GM12878 (cell line): ENCODE measurements at places on chromosomes 5 and 9.

GRCh38 chr5:102830241-102830640, 75.1 kb downstream of the PAM start:
- no peak for DNase-seq

- no peak for DNase-seq
Measured at GRCh38 chr5:23411994-23412393, 95.4 kb upstream of the PRDM9 start.

DNA sequence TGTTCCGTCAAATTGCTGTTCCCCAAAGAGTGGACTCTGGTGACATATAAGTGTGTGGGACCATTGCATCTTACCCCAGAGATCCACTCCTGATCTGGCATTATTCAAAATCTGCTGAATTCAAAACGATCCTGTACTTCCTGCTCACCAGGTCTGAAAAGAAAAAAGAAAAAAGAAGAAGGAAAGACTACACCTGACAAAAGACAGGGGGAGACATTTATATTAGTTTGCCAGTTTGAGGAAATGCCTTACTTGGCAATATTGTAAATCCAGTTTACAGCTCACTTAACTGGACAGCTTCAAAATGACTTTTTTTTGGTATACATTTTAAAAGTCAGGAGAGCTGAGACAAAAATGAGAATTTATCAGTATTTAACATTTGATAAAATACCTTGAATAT, 15.0 kb upstream of the GRHPR start:
- DNase-seq, result no peak

DNA sequence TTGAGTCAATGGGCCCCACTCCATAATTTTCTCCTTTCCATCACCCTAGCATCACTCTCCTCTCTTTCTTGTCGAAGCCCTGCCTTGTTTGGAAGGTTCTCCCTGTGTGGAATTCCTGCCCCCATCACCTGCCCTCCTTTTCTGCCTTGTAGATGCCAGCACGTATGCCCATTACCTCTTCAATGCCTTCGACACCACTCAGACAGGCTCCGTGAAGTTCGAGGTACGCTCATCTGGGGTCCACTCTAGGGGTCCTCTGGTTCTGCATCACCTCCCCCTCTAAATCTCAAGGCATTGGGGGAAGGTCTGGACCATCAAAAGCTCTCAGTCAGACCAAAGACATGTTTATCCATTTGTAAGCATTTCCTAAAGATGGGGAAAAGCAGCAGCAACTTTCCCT, 61.8 kb upstream of the GABRP start:
- no peak for DNase-seq

GRCh38 chr5:52725808-52726207, 61.9 kb upstream of the ITGA1 start:
- DNase-seq, result no peak
